Stimulated activated CD4-positive, alpha-beta T cell treated with anti-CD3 and anti-CD28 coated beads, Interleukin-4, amount 100 ng/mL, for 24 hours (primary cell): ENCODE measurements at places on chromosomes 6 and 20.

DNA sequence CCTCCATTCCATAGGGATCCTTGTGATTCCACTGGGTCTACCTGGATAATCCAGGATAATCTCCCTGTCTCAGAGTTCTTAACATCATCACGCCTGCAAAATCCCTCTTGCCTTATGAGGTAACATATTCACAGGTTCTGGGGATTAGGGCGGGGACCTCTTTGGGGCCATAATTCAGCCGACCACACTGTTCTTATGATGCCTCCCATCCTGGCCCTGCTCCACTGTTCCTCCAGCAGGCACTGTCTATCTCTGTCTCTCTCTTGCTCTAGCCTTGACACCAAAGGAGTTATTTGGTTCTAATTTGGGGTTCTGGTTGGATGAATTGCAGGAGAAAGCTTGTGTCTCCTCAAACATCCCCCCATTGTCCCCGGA is 168.1 kb downstream of the NFATC2 start:
- no peak for DNase-seq

GRCh38 chr6:968791-969190 is 275.9 kb upstream of the EXOC2 start:
- no peak for DNase-seq

DNA sequence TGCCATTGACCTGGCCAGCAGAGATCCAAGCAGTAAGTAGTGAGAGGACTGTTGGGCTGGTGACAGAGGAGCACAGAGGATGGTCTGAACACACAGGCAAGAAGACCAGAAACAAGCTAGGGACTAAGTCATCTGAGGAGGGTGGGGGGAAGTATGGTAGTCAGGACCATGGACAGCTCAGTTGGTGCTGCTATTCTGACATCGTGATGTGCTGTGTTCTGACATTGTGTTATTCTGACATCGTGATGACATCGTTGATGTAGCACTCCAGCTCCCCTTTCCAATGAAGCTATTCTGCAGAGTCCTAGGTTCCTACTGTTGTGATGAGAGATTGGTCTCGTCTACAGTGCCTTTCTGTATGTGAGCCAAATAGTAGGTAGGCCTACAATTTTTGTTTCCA is 28.7 kb downstream of the CFAP206 start:
- DNase-seq = peak; percentile 37

DNA sequence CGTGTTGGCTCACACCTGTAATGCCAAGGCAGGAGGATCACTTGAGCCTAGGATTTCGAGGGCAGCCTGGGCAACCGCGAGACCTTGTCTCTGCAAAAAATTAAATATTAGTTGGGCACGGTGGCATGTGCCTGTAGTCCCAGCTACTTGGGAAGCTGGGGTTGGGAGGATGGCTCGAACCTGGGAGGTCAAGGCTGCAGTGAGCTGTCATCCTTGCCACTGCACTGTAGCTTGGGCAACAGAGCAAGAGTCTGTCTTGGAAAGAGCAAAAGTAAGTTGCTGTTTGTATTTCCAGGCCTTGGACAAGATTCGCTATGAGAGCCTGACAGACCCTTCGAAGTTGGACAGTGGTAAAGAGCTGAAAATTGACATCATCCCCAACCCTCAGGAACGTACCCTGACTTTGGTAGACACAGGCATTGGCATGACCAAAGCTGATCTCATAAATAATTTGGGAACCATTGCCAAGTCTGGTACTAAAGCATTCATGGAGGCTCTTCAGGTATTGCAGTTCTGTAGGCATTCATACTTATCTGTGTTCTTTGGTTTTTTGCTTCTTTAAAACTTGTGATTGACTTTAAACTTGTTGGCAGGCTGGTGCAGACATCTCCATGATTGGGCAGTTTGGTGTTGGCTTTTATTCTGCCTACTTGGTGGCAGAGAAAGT is 2.3 kb downstream of the HSP90AB1 start:
- no peak for DNase-seq

DNA sequence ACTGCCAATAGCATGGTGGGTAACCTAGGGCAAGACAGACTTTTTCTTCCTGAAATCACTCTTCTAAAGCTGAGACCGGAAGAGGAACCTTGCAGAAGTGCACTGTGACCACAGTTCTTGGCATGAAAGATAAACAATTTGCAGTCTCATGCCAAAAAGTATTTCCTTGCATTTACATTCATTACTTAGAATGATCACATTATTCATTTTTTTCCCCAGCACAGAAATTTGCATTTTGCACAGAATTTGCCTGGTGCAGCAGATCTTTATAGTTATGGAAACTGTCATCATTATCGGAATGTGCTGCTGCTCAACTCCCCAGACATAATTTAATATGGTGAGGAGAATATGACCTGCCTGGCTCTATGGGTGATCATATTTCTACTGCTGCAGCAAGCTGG is 42.2 kb upstream of the EDN3 start:
- peak; percentile 11 for DNase-seq

GRCh38 chr6:122996794-122997505 is 915 bp downstream of the CLVS2 start:
- no peak for DNase-seq

GRCh38 chr6:122853259-122853995 is 64.4 kb downstream of the SMPDL3A start:
- no peak for DNase-seq

GRCh38 chr6:117505311-117505710 is 22.8 kb downstream of the DCBLD1 start:
- no peak for DNase-seq

GRCh38 chr6:157092736-157093135 is 230.6 kb downstream of the TMEM242 start:
- no peak for DNase-seq

GRCh38 chr6:15435468-15435867 is 189.6 kb downstream of the JARID2 start:
- DNase-seq = no peak

GRCh38 chr6:105388392-105388791 is 14.5 kb downstream of the PREP start:
- DNase-seq = no peak

DNA sequence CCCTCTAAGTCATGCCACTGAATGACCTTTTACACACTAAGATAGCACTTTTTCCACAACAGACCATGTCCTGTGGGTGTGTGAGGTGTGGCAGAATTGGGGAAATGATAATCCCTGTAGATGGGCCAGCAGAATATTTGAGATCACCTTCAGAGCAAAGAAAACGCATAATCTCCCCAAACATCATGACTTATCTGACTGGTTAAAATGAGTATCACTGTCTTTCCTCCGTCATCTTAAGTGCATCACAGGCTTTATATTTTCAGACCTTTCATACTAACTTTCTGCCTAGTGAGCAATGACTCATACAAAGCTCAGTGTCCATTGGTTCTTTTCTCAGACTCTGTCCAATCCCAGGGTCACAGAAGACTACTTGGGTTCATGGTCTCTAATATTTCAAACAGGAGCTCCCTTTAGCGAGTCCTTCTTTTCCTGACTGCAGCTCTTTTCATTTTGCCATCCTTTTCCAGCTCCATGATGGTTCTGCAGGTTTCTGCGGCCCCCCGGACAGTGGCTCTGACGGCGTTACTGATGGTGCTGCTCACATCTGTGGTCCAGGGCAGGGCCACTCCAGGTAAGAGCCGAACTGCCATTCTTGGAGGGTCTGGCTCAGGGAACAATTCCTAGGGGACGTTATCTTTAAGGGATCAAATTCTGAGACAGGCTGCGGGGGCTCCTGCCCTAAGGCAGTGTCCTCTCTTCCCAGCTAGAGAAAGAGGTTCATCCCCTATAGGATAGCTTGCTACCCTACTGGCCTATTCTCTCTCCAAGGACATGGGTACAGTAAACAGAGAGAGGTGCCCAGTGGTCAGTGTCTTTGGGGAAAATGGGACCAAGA is at the start of gene HLA-DPB1:
Gene HLA-DPB1, plus strand, starts transcription at position 423 of the 838 bp plus-strand sequence. Its CDS starts 52 bp downstream, at position 475.
- peak; percentile 22 for DNase-seq

DNA sequence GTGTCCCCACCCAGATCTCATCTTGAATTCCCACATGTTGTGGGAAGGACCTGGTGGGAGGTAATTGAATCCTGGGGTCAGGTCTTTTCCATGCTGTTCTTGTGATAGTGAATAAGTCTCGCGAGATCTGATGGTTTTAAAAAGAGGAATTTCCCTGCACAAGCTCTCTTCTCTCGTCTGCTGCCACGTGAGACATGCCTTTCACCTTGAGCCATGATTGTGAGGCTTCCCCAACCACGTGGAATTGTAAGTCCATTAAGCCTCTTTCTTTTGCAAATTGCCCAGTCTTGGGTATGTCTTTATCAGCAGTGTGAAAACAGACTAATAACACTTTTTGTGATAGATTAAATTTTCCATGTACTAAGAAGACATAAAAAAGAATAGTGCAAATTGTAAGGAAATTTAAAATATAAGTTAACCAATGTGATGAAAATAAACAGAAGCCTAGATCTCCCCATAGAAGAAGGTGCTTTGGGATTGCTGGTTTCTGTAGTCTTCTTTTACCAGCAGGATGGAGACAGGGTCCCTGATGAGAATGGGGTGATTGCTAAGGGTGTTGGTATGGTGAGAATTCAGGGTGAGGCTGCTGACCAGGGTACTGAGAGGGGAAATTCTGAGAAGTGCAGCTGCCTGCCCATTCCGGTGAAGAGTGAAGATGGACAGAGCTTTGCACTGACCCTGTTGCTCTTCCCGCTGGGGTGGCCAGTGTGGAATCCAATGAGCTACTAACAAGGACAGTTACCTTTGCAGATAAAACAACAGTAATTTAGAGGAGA is 50.7 kb downstream of the BMP2 start:
- DNase-seq = no peak

DNA sequence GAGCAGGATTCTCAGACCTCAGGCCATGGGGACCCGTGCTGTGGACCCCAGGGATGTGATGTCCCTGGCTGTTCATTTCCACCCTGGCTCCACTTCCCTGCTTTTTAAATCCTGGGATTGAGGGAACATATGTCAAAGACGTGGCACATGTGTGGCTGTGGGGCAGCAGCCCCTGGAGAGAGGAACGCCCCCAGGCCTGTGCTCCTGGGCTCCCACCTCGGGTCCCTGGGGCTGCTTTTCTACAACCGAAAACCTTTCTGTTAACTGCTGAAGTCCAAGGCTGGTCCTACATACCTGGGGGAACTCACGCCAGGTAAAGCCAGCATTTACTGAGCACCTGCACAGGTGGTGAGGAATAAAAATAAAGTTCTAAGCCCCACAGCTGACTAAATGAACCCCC is 102.3 kb upstream of the FRMD1 start:
- DNase-seq = no peak

- no peak for DNase-seq
These were observed at the start of gene TNFRSF6B for GRCh38 chr20:63696628-63697356. TSS of gene TNFRSF6B (plus strand) at chr20:63696652. CDS start at chr20:63696768, 116 bp downstream.

DNA sequence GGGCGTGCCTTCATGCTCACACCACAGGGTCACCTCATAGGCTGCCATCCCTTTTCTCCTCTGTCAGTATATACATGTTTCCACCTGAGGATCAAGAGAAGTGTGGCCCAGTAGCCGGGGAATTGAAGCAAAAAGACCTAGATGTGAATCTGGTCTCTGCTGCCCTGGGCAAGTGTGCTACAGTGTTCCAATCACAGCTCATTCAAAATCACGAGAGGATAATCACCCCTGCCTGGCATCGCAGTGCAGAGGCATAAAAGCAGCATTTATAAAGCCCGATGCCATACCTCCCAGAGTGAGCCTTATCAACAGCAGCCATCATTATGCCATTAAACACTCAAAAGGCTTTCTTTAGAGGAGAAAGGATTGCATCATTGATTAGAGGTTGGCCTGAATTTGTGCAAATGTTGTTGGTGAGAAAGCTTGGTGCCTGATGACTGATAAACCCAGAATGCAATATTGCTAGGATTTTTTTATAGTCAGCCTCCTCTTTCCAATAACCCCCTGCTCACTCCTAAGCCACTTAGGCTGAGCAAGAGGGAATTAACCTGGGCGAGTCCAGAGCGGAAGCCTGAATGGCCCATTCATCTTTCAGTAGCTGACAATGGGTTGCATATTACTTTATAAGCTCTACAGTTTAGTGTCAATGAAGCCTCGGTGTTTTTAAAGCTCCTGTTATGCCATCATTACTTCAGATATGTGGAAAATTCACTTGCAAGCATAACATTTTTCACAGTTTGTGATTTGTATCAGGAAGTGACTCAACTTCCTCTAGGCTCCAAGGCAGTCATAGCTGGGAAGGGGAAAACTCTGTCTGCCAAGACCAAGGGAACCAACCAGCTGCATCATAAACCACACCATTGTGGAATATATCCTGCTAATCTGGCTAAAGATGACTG is 92.5 kb upstream of the NXT1 start:
- no peak for DNase-seq

DNA sequence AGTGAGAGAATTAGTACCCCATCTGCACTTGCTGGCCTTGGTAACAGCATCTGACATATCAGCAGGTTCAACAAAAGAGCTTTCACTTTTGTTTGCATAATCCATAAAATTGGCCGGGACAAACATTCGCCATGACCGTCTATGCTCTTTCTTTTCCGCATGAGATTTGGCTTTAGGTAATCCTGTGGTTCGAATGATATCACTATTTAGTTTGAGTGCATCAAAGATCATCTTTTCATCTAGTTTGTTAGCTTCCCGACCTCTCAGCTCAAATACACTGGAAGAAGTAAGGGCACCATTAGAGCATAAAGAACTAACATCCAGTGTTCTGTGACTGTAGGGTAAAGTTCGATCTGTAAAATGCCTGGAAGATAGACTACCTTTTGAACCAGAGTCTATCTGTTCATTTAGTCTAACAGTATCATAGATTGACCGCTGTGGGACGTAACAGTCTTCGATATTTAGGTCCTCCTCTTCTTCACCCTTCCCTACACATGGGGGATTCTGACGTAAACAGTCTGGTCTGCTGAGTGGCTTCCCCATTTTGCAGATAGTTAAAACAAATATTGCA is 101.6 kb downstream of the DST start:
- no peak for DNase-seq

GRCh38 chr20:57292611-57293010 is 26.2 kb upstream of the BMP7 start:
- no peak for DNase-seq

GRCh38 chr6:122400121-122400450 is 634 bp downstream of the HSF2 start:
- DNase-seq = no peak

- DNase-seq = no peak
These were observed 268.2 kb downstream of the SYNE1 start for GRCh38 chr6:152368751-152369624.
